Immature natural killer cell (primary cell): ENCODE measurements at places on chromosomes 11 and 22.

DNA sequence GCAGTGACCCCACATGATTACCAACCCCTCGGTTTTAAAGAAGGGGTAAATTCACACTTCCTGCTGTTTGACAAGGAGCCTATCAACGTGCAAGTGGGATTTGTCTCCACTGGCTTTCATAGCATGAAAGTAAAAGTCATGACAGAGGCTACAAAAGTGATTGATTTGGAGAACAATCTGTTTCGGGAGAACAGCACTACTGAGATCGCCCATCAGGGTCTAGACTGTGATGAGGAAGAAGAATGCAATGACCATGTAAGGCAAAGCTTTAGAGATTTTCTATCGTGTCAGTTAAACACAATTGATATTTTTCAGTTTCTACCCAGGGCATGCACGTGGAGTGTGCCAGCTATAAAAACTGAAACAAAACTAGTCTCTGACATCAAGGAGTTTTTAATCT is 41.7 kb downstream of the HORMAD2 start:
- no peak for DNase-seq

DNA sequence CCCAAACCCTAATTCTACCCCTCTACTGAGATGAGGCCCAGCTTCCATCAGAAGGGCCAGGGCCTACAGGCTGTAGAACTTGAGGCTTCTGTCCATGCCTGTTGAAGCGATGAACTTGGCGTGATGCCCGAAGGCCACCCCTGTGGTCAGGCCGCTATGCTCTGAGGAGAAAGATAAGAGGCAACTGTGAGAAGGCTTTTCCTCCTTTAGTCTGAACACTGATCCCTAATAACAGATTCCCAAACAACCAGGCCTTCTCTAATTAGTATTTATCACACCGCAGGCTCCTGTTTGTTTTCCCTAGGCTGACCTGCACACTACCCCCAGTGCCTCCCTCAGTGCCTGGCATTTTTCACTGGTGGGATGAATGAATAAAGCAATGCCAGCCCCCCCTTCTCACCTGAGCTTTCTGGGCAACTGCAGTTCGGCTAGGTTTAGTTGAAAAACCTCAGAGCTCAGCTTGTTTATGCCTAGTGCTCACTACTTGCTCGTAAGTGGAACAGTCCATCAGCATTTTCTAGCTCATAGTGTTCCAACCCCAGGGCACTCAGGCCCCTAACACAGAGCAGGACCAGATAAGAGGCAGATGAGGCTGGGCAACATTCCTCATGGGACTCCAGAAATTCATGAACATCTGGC is 15.2 kb downstream of the PRPF19 start:
- DNase-seq: no peak

DNA sequence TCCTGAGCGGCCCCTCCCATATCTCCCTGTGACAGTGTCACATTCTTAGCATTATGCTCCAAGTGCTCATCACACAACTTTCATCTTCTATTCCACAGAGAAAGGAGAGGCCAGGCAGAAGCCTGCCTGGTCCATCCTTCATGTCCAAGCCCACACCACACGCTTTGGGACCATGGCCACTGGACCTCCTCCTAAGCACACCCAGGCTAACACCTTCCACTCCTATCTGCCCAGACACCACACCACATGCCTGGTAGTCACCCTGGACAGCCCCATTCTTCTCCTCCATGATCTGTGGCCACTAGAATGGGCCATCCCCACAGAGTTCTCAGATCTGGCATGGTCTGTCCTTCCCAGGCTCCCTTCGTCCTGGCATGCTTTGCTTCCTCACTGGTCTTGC is 55.3 kb downstream of the HIRA start:
- no peak for DNase-seq

GRCh38 chr22:37951305-37951704 is 2.1 kb downstream of the C22orf23 start:
- DNase-seq: no peak

GRCh38 chr11:123158033-123159003 is 36.7 kb downstream of the CLMP start:
- no peak for DNase-seq

DNA sequence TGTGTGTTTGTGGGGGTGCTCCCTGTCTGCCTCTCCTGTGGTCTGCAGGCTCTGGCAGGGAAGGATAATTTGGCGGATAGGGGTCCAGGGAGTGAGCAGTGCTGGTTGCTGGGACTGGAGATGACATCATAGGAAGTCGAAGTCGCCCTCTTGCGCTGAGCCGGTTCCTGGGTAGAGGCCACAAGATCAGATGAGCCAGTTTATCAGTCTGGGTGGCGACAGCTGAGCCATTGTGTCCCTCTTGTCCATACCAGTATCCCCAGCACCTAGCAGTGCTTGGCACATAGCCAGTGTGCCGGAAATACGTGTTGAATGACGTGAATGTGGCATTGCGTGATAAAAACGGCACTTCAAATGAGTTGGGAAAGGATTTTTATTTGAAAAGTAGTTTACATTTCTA is 9.8 kb downstream of the APOL5 start:
- DNase-seq: no peak

GRCh38 chr11:83895516-83895915 is 609.3 kb upstream of the CCDC90B start:
- no peak for DNase-seq

DNA sequence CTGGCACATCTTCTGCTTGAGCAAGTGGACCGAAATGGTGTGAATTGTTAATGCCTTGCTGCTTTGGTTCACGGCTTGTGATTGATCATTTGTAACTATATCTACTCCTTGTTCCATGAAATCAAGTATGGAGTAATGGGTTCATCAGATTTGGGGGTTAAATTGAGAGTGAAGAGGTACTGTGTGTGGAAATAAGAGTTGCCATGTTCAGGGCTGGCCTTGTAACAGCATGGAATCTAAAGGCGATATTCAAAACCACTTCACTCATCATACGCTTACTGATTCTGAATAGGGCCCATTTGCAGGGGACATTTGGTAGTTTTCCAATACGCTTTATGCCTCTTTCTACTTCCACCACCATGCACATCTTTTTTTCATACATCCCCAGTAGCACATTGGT is 122.2 kb downstream of the DCDC1 start:
- no peak for DNase-seq

DNA sequence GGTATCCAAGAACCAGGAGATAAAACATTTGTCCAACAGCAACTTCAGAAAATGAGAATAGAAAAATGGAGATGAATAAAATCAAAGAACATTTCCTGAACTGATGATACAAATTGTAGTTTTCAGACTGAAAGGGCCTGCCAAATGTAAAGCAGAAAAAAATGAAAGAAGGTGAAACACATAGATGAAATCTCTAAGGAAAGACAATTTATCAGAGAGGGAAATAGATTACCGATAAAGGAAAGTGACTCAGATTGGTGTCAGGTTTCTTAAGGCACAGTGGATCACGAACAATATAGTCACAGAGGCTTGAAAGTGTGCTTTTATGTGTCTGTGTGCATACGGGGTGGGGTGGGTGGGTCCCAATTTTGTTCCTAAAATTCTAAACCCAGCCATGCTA is 4.1 kb upstream of the STT3A start:
- DNase-seq: no peak

GRCh38 chr11:46972821-46973220 is 36.3 kb downstream of the CSTPP1 start:
- no peak for DNase-seq

GRCh38 chr22:46934746-46935491 is 172.5 kb downstream of the TBC1D22A start:
- no peak for DNase-seq

DNA sequence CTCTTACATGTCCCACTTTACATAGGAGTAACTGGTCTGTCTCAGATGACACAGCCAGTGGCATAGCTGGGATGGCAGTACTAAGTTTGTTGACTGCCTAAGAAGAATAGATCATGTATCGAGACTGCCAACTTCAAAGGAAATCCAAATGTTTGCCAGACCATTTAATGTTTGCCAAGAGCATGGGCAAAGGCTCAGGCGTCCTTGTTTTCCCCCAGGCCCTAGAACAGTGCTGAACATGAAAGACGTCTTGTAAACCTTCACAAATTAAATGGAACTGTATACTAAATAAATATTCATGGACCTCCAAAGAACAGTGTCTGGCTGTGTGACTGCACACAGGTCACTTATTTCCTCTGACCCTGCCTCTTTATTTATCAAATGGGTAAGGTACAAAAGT is 234.7 kb upstream of the CCDC90B start:
- DNase-seq: no peak

DNA sequence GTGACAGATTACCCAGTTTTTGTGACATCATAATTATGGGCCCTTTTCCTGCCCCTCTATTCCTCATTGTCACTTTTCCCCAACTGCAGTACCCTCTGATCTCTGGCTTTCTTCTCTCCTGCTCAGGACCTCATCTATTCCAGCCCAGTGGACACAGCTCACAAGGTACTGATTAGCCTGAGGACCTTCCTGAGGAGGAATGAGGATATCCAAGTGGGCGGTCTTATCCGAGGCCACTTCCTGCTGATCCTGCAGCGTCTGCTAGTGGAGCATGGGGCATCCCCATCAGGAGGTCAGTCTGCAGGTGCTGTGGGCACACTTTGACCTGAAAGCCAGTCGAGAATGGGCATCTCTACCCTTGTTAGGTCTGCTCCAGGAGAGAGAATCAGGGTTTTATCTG is 24.5 kb upstream of the CCDC134 start:
- no peak for DNase-seq

- no peak for DNase-seq
These were observed 34.8 kb upstream of the TEAD1 start for GRCh38 chr11:12639388-12639787.

DNA sequence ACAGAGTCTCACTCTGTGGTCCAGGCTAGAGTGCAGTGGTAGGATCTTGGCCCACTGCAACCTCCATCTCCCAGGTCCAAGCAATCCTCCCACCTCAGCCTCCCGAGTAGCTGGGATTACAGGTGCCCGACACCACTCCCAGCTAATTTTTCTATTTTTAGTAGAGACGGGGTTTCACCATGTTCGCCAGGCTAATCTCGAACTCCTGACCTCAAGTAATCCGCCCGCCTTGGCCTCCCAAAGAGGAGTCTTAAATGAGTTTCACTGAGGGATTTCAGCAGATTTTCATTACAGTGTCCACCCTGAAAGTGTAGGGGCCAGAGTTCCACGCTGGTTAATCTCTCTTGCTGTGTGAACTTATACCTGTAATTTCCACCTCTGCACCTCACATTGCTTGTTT is 412 bp upstream of the RPS3 start:
- DNase-seq: no peak

DNA sequence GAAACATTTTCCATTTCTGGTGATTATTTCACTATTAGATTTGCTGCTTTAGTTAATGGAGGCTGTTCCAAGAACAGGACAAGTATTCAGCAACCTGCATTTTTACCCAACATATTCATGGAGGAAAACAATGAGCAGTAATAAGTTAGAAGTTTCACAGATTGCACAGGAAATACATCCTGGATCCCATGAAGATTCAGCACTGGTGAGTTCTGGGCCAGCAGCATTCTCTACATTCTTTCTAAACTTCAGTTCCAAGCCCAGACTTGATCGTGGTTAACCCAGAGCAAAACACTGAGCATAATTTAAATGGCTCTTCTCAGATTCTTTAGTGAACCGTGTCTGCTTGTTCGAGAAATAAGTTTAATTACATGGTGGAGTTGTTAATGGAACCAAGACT is 3.8 kb downstream of the FJX1 start:
- no peak for DNase-seq

GRCh38 chr11:57490456-57491248 is 24.9 kb downstream of the SLC43A1 start:
- DNase-seq: no peak

DNA sequence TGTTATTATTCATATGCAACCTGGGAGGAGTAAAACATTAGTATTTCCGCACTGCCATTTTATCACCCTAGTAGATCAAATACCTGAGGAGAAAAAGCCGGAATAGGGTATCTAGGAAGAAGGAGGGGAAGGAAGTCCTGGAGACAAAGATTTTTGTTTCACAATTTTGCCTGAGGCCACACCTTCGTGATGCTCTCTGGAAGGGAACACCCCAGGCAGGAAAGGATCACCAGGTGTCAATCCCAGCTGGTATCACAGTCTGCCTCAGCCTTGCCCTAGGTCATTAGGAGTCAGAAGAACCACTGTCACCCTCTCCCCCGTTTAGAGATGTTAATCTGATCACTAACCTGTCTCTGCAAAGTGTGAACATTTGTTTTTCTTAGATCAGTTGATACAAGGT is 35.4 kb upstream of the IGSF9B start:
- DNase-seq: no peak

DNA sequence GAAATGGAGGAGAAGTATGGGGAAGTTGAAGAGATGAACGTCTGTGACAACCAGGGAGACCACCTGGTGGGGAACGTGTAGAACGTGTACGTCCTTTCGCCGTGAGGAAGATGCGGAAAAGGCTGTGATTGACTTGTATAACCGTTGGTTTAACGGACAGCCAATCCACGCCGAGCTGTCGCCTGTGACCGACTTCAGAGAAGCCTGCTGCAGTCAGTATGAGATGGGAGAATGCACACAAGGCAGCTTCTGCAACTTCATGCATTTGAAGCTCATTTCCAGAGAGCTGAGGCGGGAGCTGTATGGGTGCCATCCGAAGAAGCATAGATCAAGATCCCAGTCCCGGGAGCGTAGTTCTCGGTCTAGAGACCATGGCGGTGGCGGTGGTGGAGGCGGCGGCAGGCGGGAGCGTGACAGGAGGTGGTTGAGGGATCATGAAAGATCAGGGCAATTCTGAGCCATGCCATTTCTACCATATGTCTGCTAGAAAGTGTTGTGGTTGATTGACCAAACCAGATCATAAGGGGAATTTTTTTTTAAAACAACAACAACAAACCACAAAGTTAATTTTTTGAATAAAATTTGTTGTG is 36.8 kb upstream of the PHOX2A start:
- DNase-seq: no peak

- no peak for DNase-seq
These were observed 1.1 kb upstream of the PLXNB2 start for GRCh38 chr22:50308597-50308935.

DNA sequence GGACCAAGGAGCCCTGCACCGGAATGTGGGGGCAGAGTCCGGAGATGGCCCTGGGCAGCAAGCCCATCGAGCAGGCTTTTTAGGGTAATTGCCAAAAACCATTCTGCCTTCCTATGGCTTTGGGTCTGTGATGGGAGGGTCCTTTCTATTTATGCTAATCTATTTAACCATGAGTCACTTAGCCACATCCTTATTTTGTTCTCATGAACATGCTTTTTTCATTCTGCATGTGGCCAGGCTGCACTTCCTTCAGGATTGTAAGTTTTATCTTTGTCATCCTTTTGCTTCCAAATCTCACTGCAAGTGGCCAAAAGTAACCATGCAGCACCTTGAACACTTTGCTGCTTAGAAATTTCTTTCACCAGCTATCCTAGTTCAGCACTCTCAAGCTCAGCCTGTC is 88.3 kb downstream of the EFCAB6 start:
- DNase-seq: no peak

GRCh38 chr11:131999084-131999483 is 628.7 kb downstream of the NTM start:
- no peak for DNase-seq
